Activated T-cell treated with anti-CD3 and anti-CD28 coated beads, Interleukin-2, amount 50 U/mL, for 48 hours (primary cell): ENCODE measurements at places on chromosomes 4 and X.

- DNase-seq, result no peak
Measured at GRCh38 chr4:153110739-153111138, 93.5 kb upstream of the TRIM2 start.

DNA sequence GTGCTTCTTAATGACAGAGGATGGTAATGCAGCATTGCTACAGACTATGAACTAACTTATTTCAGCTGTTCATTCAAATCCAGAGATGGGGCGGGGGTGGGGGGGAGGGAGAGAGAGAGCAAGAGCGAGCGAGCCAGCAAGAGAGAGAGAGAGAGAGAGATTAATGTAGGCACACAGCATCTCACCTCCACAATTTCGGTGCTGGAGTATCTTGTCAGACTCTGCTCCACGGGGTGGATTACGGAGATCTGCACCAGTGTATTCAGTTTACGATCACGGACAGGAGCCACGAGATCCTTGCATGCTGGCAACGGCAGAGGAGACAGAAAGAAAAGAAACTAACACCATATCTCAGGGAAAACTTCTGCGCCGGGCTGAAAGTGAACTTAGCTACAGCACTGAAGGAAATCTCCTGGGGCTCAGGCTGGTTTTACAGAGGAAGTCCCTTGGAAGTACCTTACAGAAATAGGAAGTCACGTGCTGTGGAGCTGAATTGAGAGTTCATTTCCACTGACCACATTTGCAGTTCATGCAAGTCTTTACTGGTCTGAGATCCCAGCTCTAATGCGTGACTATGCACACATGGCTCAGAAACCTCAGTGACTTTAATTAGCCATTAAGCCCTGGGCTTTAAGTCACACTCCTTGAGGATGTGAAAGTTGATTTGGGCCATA lies 440.9 kb downstream of the INPP4B start:
- peak; percentile 81 for DNase-seq

DNA sequence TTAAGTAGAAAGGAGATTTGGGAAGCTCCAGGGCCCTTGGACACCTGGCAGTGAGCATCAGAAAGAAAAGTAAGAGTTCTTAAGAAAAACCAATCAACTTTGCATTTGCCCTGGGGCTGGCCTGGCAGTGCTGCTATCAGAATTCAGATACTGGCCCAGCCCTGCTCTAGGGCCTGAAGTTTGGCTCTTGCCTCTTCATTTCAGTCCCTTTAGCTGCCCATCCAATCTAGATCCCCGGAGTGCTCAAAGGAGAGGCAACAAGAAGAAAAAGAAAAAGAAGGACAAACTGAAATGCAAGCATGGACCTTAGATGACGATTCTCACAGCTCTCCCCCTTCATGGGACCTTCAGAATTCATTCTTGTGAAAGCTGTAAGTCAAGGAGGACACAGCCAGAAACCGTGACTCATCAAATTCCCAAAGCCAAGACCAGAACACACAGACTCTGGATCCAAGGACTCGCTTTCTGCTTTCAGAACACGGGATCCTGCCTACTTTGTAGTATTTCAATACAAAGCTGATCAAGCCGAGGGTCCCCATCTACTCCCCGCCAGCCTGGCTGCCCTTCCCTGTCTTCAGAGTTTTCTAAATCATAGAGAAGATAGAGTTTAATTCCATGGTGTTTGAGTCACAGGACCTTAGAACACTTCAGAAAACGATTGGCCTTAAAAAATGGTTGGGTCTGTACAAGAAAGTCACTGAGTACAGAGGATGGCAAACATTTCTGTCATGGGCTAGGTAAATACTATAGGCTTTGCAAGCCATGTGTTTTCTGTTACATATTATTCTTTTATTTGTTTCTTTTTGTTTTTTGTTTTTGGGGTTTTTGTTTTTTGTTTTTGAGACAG lies 103.7 kb downstream of the RBM47 start:
- DNase-seq, result no peak

DNA sequence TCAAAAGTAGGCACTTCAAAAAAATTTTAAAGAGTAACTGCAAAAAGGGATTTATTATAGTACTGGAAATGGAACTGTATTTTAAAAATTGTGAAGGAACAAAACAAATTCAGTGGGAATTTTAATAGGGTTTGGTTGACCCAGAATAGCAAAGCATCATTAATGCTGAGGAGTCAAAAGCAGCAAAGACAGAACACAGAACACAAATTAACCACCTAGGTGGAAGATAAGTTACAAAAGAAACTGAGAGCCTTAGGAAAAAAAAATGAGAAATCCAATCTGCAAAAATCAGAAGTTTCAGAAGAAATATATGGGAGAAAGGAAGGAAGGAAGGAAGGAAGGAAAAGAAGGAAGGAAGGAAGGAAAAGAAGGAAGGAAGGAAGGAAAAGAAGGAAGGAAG lies 49.2 kb upstream of the NAF1 start:
- no peak for DNase-seq

- no peak for DNase-seq
Measured at GRCh38 chr4:112015960-112016359, 129.3 kb upstream of the FAM241A start.

DNA sequence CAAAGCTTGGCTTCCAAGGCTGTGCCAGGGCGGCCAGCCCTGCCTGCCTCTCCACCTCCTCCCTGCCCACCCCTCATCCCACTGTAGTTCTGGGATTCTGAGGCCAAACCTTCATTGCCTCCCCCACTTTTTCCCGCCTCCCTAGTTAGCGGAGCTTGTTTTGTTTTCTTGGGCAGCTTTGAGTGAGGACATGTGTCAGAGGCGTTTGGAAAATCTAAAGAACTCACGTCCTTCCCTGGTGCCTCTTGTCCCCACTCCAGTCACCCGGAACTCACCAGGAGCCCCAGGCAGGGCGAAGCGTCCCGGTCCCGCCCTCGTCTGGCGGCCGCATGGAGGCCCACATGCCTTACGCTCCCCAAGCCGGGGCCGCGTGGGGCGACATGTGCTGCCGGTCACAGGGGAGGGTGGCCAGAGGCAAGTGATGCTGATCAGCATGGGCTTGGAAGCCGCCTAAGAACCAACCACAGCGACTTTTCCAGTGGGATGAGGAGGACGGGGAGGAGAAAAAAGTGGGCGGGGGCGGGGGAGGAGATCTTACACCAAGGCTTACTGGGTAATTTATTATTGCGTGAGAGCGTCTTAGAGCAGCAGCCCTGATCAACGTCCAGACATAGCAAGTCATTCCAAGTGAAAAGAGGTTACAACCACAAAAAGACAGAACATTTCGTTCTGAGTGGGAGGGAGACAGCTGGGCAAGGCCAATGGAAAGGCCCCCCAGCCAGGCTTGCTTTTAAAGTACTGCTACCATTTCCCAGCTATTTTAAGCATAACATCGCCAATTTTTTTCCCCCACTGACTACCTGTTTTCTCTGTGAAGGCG lies 48.5 kb downstream of the PRPS1 start:
- DNase-seq, result peak; percentile 69

GRCh38 chr4:8306511-8307021 lies 37.0 kb downstream of the HTRA3 start:
- no peak for DNase-seq
